Stimulated activated CD4-positive, alpha-beta T cell treated with anti-CD3 and anti-CD28 coated beads, TNF-alpha, amount 100 ng/mL, for 24 hours (primary cell): ENCODE measurements at places on chromosomes 5 and 9.

GRCh38 chr5:89444088-89444487 is 561.1 kb upstream of the MEF2C start:
- no peak for DNase-seq

GRCh38 chr9:136622538-136622948 is 40.2 kb upstream of the EGFL7 start:
- DNase-seq = no peak

GRCh38 chr9:130806327-130806716 is 28.7 kb upstream of the ABL1 start:
- DNase-seq = no peak

- no peak for DNase-seq
Observed at GRCh38 chr9:93852728-93853127, 102.4 kb downstream of the BARX1 start.

DNA sequence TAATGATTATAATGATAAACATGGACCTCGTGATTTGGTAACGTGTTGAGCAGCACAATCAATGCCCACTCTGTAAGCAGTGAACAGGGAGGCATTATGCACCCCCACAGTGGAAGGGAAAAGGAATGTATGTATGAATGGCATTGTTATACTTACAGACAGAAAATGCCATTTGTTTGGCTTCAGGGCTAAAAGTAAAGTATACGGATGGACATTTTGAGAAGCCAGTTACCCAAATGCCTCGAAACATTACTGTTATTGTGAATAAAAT is 260.2 kb upstream of the PPP1R2B start:
- DNase-seq = no peak

- DNase-seq = no peak
Observed at GRCh38 chr5:79122973-79123372, 11.4 kb downstream of the BHMT start.

GRCh38 chr5:172276214-172276613 is 7.3 kb downstream of the UBTD2 start:
- DNase-seq = no peak

- no peak for DNase-seq
Observed at GRCh38 chr5:67817652-67818051, 397.9 kb upstream of the PIK3R1 start.

GRCh38 chr5:168798065-168799023 is 219.2 kb upstream of the PANK3 start:
- DNase-seq = no peak

GRCh38 chr5:166338801-166339200 is 1952.6 kb upstream of the WWC1 start:
- DNase-seq = no peak

GRCh38 chr9:130142641-130143040 is 29.6 kb upstream of the NCS1 start:
- no peak for DNase-seq

DNA sequence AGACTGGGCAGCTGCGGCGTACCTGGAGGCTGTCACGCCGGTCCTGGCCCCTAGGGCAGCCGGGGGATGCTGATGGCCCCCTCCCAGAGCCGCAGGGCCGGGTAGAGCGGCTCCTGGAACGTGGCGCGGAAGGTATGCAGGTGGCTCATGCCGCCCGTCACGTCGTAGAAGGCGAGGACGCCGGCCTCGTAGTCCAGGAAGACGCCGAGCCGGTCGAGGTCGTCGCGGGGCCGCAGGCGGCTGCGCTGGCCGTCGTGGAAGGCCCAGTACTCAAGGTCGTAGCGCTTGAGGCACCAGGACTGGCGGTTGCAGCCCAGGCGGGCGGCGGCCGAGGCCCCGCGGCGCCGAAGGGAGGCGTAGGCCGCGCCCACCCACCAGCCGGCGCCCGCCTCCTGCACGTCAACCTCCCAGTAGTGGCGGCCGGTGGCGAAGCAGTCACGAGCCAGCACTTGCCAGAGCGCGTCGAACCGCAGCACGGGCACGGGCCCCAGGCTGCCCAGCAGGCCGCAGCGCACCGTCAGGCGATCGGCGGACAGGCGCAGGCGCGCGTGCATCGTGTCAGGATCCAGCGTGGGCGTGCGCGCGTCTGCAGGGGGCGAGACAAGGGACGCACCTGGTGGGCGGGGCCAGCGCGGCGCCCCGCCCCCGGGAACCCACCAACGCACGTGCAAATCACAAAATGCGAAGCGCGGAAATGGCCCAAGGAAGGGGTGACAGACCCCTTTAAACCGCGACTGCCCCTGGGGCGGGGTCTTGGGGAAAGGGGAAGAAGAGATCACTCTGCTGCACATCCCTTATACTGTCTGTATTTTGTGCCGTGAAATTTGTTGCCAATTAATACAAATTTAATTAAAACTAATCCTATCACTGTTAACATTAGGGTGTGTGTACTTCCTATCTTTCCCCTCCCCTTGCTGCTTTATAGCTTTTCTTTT is 31.2 kb downstream of the NANS start:
- DNase-seq = peak; percentile 26

DNA sequence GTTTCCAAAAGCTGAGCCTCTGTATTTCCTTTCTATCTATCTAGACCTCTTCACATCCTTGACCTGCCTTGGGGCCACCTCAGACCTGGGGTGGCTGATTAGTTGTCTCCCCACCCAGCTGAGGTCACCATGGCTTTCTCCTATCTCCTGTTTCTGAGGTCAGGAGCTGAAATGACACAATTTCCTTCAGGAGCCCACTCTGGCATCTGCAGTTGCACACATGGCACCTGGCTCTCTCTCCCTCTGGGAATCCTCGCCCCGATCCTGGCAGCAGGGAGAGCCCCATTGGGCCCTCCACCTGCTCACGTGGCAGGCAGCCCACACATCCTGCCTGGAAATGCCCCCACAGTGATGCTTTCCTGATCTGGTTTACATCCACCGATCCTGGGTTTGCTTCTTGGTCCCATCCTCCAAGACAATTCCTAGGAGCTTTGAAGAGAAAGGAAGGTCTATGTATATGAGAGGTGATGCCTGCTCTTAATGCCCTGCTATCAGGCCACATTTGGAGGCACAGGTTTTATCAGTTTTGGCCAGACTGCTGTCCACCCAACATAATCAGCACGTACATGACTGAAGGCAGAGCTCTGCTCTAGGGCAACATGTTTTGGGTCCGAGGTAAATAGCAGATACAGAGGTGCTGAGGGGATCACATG is 53.7 kb downstream of the MARCHF3 start:
- DNase-seq = no peak

GRCh38 chr5:148491793-148492184 is 108.0 kb downstream of the FBXO38 start:
- DNase-seq = no peak

DNA sequence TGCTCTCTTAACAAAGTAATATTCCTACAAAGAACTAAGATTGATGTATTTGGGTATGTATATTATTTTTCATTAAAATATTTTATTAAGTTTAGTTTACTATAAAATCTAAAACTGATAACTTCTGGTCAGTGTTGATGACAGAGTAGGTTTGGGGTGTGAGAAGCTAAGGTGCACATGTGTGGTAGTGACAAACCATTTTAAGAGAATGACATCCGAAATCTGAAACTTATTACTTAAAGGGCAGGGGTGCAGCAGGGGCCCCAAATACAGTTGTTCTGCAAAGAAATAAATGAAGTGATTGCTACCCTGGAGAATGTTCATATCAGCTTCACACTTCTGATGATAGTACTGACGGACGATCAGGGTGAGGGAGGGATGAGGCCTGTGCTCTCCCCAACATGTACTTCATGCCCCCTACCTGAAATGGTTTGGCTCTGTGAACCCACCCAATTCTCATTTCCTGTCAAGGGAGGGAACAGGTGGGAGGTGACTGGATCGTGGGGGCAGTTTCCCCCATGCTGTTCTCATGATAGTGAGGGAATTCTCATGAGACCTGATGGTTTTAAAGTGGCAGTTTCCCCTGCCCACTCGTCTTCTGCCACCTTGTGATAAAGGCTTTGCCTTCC is 125.3 kb upstream of the RFX3 start:
- no peak for DNase-seq

GRCh38 chr5:135813758-135814157 is 20.7 kb upstream of the SLC25A48 start:
- DNase-seq = no peak

DNA sequence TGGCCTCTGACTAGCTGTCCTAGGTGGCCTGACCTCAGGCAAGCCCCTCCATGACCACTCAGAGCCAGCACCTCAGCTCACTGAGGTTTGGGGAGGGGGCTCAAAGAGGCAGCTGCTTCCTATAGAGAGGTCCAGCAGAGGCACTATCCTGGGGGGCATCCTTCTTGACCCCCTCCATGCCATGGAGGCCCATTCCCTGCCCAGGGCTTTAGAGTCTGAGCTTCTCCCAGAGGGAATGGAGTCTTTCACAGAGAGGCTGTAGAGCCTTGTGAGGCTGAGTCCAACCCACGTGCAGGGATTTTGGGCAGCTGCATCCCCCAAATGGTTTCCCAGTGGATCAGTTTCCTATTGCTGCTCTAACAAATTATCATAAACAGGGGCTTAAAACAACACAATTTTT is 16.9 kb downstream of the IRF1 start:
- no peak for DNase-seq
